ENCODE measurements at places on chromosomes 4 and X.

GRCh38 chr4:74431113-74431826 is 13.7 kb upstream of the AREG start:
- no peak for DNase-seq

DNA sequence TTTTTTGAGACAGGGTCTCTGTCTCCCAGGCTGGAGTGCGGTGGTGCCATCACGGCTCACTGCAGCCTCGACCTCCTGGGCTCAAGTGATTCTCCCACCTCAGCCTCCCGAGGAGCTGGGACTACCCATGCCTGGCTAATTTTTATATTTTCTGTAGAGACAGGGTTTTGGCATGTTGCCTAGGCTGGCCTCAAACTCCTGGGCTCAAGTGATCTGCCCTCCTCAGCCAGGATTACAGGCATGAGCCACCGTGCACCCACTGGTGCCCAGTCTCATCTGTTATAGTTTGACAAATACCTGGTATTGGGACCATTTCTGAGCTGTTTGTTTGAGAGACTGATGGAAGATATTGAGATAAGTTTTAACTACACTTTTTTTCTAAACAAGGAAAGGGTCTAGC is 57.5 kb upstream of the SMIM10 start:
- no peak for DNase-seq

DNA sequence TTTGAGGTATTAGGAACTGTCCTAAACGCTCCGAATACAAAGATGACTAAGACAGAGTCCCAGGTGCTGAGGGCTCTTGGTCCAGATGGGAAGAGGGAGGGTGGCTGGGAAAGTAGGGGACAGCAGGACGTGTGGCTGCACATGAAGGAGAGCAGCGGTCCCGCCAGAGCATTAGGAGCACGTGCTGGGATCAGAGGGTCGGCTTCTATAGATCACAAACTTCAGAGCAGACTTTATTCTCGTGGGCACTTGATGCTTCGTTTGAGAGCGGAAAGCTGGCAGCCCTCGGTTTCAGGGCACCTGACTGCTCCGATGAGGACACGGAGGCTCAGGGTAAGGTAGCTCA is 26.1 kb downstream of the ZBTB49 start:
- no peak for DNase-seq

GRCh38 chr4:77927991-77928925 is 65.6 kb downstream of the MRPL1 start:
- no peak for DNase-seq

GRCh38 chrX:153959649-153960048 is 12.0 kb downstream of the HCFC1 start:
- no peak for DNase-seq

- DNase-seq = no peak
Measured at GRCh38 chr4:110195561-110196205, 2.7 kb downstream of the ELOVL6 start.
